ENCODE measurements at places on chromosomes 11 and 22.

- no peak for DNase-seq
Observed at GRCh38 chr11:47986219-47986618, 5.9 kb downstream of the PTPRJ start.

DNA sequence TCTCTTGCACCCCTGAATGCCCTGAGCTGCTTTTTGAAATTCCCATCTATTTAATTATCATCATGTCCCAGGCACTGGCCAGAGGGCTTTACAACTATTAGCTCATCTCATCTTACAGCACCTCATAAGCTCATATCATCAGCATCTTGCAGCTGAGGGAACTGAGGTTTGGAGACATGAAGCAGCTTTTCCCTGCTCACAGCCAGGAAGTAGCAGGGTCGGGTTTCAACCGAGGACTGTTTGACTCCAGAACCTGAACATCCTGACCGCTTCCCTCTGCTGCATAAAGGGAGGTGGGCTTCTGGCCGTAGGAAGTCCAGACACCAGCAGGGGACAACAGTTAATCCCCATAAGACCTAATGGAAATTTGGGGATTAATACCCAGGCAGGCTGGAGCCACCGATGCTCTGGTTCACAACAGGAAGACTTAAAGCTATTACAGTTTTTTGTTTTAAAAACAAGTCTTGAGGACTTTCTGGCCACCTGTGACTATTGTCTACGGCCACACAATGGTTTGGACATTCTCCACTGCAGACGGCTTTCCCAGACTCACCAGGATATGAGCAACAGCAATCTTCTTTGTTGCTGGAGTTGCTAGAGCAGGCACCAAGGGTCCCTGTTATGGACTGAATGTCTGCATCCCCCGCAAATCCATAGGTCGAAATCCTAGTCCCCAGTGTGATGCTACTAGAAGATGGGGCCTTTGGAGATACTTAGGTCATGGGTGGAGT lies 47.4 kb downstream of the CHST1 start:
- DNase-seq = no peak

GRCh38 chr22:20116376-20116950 lies 559 bp downstream of the RANBP1 start:
- DNase-seq = no peak

DNA sequence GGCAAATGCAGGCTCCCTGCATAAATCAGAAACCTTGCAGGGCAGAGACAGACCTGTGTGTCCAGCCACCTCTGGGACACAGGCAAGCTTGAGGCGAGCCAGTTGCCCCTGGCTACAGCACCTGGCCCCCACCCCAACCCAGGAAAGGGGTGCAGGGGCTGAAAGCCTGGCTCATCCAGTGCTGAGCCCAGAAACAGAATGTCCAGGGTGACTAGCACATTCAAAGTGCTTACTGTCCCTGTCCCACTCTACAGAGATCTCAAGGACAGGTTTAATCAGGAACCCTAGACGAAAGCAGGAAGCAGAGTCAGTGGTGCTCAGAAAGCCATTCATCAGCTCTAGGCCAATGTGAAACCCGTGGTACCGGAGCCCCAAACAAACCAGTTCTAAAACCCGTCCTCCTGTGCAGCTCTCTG lies 31.9 kb downstream of the PLEKHA7 start:
- DNase-seq = no peak

GRCh38 chr11:77055913-77056312 lies 10.9 kb upstream of the CAPN5 start:
- DNase-seq = no peak

DNA sequence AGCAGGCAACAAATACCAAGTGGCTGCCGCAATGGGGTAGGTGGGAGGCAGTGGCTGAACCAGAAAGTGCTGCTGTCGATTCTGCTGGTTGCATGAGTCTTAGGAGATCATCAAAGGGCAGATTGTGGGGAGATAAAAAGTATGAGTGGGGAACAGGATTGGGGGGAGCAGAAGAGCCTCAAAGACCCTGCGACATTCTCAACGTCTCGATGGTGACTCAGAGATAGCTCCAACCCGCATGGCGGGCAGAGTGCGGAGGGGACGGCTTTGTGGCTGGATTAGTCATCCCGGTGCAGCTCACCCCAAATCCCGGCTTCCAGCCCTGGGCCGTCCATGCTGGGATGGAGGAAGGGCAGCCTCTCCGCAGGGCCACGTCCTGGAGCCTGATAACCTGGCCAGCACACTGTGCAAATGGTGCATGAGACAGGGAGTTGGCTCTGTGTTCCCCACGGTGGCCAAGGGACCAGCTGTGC lies 11.6 kb upstream of the RTN4R start:
- DNase-seq = no peak

DNA sequence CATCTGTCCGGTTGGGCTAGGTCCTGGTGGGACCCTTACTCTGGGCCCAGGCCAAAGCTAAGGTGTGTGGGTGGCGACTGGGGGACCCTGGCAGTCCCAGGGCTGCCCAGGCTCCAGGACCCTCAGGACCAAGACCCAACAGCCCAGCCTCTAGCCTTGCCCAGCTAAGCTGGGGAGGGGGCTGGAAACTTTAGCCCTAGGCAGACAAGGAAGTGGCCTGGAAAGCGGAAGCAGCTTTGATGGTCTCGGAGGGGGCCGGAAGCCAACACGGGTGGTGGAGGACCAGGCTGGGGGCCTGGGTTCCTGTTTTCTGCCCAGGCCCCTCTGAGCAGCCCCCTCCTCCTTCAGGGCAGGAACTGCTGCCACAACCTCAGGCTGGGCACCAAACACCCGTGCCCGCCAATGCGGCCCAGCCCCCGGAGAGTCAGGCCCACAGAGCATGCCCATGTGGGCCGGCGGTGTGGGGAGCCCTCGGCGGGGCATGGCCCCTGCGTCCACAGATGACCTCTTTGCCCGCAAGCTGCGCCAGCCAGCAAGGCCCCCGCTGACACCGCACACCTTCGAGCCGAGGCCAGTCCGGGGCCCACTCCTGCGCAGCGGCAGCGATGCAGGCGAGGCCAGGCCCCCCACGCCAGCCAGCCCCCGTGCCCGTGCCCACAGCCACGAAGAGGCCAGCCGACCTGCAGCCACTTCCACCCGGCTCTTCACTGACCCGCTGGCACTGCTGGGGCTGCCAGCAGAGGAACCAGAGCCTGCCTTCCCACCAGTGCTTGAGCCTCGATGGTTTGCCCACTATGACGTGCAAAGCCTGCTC lies 2.8 kb downstream of the SIPA1 start:
- DNase-seq = no peak

GRCh38 chr11:11858676-11859075 lies 16.9 kb downstream of the USP47 start:
- no peak for DNase-seq

- no peak for DNase-seq
Observed at GRCh38 chr11:118918686-118919280, 6.9 kb downstream of the BCL9L start.

DNA sequence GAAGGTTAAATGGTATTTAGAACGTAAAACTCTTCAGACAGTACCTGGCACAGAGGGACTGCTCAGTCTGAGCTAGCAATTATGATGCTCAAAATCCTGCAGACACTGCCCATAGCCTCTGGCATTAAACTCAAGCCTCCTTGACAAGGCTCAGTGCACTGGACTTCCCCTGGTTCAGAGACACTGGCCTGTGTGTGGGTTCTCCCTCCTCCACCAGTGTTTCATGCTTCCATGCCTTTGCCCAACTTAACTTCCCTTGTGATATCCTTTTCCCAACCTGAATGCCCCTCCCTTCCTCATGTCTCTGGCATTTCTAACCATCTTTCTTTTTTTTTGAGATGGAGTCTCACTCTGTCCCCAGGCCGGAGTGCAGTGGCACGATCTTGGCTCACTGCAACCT lies 9.1 kb downstream of the LTBP3 start:
- DNase-seq = no peak

DNA sequence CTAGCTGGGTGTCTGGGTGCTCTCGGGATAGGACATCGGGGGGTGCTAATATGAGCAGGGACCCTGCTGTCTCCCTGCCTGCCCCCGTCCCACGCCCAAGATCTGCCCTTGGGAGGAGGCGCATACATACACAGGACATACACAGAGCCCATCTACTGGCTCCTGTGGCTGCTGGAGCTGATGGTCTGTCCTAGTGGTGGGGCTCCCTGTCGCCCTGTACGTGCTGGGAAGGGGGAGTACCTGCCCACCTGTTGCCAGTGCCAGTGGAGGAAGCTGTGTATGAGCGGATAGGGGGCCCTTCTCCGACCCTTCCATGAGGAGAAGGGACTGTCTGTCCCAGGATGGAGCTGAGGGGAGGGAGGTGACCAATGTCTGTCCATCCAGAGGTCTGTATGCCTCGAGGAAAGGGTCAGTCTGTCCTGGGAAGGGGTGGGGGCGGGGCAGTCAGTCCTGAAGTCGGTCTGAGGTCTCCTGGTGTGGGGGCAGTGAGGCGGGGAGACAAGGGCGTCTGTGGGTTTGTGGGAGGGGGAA lies 952 bp downstream of the TBC1D10A start:
- DNase-seq = no peak

DNA sequence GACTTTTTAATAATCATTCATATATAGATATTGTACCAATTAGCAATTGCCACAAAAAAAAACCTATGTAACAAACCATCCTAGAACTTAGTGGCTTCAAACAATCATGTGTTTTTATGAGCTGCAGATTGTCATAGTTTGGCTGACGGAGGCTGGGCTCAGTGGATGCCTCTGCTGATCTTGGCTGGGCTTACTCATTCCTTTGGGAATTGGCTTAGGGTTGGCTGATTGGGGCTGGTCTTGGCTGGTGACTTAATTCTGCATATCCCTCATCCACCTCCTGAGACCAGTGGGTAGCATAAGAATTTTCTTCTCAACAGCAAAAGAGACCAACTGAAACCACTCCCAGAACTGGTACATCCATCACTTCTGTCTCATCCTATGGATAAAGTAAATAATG lies 57.9 kb upstream of the PHF21B start:
- DNase-seq = no peak

- no peak for DNase-seq
Observed at GRCh38 chr22:36249160-36249559, 3.8 kb upstream of the APOL1 start.

DNA sequence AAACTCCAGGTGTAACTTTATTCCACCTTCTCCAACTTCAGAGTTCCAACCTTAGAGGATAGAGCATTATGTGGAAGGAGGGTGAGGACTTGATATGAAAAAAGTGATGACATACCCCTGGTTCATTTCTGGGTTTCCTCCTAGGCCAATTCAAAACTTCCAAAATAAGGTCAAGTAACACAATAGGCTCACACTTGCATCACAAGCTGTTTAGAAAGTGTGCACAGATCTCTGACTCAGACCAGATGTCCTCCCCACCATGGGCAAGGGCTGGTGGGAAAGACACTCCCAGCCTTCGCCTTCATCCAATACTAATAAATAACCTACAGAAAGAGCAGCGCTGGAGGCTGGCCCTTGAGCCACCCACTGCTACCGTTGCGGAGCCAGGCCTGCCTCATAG lies 5.8 kb upstream of the BUD13 start:
- DNase-seq = no peak

GRCh38 chr22:20114506-20115475 lies 1.1 kb upstream of the RANBP1 start:
- no peak for DNase-seq

DNA sequence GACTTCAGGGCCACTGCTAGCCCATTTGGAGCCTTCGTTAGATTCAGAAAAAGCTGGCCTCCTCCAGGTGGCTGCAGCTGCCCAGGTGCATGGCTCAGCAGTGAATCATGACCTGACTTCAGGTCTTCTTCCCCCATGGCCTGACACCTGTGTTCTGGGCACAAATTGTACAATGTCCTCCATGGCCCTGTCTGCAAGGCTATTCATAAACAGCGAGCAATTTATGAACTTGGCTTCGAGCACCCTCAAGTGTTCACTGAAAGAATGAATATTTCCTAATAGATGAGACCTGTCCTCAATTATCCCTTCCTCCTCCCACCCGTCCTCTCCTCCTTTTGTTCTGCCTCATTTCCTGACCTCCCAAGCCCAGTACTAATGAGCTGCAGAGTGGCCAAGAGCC lies 12.2 kb upstream of the VPS37C start:
- DNase-seq = no peak

DNA sequence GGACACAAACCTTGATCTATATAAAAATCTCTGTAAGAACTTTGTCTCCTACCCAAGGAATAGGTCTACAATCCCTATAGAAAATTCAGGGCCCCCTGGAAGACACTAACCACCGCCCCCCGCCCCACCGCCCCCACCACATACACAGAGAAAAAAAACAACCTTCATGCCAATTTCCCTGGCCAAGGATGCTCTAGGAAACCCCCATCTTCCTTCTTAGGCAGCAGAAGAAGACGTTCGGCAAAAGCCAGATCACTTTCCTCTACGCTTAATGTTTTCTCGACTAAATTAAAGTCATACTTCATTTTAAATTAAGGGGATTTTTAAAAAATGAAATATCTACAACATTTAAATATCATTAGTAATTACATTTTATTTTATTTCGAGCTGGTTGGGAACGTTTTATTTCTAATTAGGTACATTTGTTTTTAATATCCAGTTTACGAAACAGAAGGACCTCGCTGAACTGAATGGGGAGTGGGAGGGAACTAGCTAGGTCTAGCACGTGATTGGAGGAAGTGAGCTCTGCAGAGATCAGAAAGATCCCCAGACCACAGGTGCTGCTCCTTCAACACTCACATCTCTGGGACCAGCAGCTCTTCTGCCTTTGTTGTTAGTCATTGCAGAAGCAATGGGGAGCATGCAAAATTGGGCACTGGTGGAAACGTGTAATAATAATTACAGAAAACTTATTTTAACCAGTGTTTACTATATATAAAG lies 472.3 kb downstream of the MN1 start:
- DNase-seq = no peak
